ENCODE measurements at places on chromosomes 2 and 18. TPM values are rescaled to one million over a fixed set of nuclear protein-coding genes. Genes with fewer than 3 reads are reported as not detected.

DNA sequence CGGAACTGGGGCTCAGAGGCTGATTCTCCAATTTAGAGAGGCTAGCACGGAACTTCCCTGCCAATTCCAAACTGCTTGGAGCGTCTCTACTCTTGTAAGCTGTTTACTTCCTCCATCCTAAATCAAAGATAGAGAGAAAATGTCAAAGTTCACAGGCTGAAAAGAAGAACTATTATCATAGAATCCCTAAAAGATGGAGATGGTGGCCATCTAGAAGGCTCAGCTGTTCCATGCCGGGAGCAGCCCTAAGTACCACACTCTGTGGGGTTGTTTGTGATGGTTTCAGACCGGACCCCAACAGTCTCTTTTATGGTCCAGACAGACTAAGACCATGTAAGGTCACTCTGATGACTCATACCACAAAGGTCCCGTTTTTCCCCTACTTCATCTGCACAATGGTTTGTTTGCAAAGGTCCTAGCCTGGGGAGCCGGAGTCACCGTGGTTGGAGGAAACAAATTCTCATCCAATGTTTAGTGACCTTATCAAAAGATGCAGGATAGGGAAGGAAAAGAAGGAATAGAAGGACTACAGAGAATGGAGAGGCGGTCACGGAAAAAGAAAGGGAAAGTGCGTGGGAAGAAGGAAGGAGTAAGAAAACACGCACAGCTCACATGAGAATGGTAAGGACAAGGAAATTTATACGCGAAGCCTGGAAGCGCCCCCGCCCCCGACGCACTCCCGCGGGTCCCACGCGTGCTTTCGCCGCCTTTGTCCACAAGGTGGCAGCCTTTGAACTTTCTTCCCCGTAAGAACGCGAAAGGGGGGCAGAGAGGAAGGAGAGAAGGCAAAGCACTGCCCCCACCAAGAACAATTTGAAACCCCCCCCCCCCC is 453 bp upstream of the ANTXR1 start:
- DNase-seq: peak; percentile 52

- no peak for DNase-seq
These were observed 74.6 kb downstream of the ASB1 start for GRCh38 chr2:238501311-238501710.

GRCh38 chr2:172086241-172087206 is 1.2 kb downstream of the DLX1 start:
- DNase-seq: peak; percentile 36

GRCh38 chr2:17482651-17483050 is 35.6 kb downstream of the RAD51AP2 start:
- no peak for DNase-seq

GRCh38 chr18:61876899-61877298 is 15.9 kb downstream of the RNF152 start:
- no peak for DNase-seq

- no peak for DNase-seq
These were observed 330.6 kb upstream of the PIK3C3 start for GRCh38 chr18:41624460-41624859.

GRCh38 chr18:31506024-31506742 is 8.2 kb downstream of the DSG2 start:
- DNase-seq: no peak

GRCh38 chr2:111054791-111055691 is 65.7 kb upstream of the BCL2L11 start:
- DNase-seq: no peak

DNA sequence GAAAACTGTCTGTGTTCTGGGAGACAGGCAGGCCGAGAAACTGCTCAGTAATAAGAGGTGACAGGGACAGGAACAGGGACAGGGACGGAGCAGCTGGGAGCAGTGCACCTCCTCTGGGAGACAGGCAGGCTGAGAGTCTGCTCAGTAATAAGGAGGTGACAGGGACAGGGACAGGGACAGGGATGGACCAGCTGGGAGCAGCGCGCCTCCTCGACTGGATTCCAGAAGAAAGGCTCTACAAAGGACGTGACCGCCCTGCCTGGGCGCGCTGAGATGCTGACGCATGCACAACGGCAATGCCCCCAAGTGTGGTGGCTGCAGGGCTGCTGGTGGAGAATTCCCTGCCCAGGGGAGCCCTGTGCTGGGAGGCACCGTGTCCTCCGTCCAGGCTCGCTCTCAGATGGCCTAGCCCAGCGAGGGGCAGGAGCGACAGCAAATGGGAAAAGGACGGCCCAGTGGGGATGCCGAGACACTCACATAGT is 44.2 kb upstream of the PXDN start:
- DNase-seq: no peak

GRCh38 chr18:40120356-40120755 is 1834.7 kb upstream of the PIK3C3 start:
- DNase-seq: no peak

- no peak for DNase-seq
These were observed 70.3 kb downstream of the MAIP1 start for GRCh38 chr2:200025717-200026116.

- DNase-seq: no peak
These were observed 133.8 kb upstream of the TWIST2 start for GRCh38 chr2:238714038-238714528.

GRCh38 chr2:150620416-150620815 is 132.9 kb upstream of the RND3 start:
- DNase-seq: no peak

DNA sequence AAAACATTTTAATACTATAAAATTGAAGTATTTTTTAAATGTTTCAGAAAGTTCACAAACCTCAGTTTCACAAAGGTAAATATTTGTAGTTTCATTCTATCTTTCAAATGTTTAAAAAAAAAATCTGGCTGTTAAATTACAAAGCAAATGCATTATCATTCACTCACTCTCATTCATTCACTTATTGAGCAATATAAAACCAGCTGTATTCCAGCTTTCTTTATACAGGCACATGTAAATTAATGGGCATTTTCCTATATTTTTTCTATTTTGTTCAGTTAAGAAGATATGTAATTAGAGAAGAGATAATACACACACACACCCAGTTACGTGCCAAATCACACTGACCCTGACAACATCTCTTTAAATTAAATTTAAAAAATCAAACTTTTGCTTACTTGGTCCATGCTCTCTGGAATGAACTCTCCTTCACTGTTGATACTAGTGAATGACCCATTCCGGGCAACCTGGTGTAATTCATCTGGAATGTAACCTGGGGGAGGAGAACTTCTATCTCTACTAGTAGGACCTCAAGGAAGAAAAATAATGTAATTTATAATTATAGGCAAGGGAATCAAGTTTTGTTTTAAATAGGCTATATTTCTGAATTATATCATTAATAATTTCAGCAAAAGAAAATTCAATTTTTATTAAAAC is 32.5 kb upstream of the ERCC3 start:
- DNase-seq: no peak

GRCh38 chr2:189517847-189518535 is 62.6 kb downstream of the SLC40A1 start:
- DNase-seq: no peak

DNA sequence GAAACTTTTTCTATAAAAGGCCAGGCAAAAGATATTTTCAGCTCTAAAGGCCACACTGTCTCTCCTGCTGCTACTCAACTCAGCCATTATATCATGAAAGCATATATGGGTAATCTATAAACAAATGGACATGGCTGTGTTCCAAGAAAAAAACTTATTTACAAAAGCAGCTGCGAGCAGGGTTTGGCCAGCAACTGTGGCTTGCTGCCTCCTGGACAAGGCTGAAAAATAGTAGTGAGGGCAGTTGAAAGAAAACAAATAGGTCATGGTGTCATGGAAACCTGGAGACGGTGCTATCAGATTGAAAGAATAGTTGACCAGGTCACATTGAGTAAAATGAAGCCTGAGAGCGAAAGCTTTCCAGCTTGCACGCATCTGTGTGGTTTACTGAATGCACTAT is 89.2 kb upstream of the LRATD1 start:
- no peak for DNase-seq

Gene KCNG2
- polyA plus RNA-seq: not detected

Gene UGT1A6
- not detected for polyA plus RNA-seq

Gene LYPD6
- polyA plus RNA-seq: not detected

Gene STRADB
- 22.0 TPM for polyA plus RNA-seq

Gene VWC2L
- not detected for polyA plus RNA-seq

Gene KCMF1
- polyA plus RNA-seq: 26.9 TPM

Gene PLEKHH2
- polyA plus RNA-seq: not detected

Measured in CD14-positive monocyte (primary cell).